ENCODE measurements at places on chromosomes 1 and 21. TPM values are rescaled to one million over a fixed set of nuclear protein-coding genes. Genes with fewer than 3 reads are reported as not detected.

DNA sequence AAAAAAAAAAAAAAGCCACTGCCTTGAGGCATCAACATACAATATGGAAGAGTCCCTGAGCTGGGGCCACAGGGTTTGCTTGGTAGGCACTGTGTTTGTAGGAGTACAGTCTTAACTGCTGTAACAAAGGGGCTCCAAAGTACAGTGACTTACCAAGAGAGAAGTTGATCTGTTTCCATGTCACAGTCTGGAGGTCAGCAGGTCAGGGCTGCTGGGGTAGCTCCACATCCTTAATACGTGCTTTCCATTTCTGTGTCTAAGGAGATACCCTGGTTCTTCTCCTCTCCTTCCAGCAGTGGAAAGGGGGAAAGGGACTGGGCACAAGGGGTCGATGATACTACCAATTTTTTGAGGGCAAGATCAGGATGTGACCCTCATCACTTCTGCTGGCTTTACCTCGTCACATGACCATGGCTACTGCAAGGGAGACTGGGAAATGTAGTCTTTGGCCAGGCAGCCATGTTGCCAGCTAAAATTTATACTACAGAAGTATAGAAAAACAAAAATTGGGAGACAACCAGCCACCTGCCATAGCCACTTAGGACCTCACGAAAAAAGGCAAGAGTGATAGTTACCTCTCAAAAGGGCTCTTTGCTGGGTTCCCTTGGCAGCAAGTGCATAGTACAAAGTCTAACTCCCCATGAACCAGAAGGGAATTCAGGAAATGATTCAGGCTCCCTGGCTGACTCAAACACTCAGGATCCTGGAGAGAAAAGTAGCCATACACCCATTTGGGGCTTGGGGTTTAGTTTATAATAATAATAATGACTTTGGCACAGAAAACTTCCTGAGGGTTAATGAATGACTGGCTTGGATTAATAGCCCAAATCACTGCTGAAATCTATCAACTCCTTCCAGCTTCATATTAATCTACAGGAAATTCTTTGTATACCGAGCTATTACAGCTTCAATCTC, 52.7 kb upstream of the ATP5PO start:
- DNase-seq, result peak; percentile 83

GRCh38 chr1:72366466-72366865, 84.1 kb upstream of the NEGR1 start:
- DNase-seq, result peak; percentile 92

GRCh38 chr1:180167021-180167701, 12.5 kb downstream of the QSOX1 start:
- no peak for DNase-seq

GRCh38 chr21:42652527-42653230, 742 bp upstream of the PDE9A start:
- DNase-seq, result no peak

DNA sequence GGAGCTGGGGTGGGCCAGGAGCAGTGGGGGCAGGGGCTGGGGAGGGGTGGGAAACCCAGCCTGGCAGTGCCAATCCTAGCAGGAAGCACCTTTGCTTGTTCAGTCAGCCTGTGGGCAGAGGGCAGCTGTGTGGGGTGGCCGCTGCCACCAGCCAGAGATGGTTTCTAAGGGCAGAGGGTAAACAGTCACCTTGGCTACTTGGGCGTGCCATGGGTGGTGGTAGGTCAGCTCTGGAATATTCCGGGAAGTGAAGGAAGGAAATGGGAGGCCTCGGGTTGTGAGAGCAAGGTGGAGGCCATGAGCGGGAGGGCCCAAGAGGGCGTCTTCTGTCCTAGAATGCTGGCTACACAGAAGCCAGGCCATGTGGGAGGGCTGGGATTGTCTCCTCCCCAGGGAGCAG, 20.7 kb upstream of the WNT4 start:
- DNase-seq, result no peak

- no peak for DNase-seq
These were observed 135.6 kb upstream of the KAZN start for GRCh38 chr1:14462851-14463250.

DNA sequence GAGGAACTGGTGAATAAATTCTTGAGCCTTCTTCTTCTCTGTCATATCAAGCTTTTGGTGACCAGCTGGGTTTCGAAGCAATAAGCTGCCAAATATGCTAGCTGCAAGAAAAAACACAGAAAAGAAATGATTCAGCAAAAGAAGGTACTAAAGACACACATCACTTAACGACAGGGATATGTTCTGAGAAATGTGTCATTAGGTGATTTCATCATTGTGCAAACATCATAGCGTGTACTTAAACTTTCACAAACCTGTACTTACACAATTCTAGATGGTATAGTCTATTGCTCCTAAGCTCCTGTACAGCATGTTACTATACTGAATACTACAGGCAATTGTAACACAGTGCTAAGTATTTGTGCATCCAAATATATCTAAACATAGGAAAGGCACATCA, 2.9 kb upstream of the MTF1 start:
- peak; percentile 95 for DNase-seq

- DNase-seq, result no peak
These were observed 150.9 kb upstream of the VAMP3 start for GRCh38 chr1:7620196-7620595.

- DNase-seq, result no peak
These were observed 1.9 kb downstream of the TMCO4 start for GRCh38 chr1:19797827-19798226.

The BGLAP gene
- not detected for total RNA-seq

The B3GALT5 gene
- total RNA-seq, result 0.90 TPM

Measured in bronchial epithelial cell (primary cell).